ENCODE measurements at places on chromosomes 16 and 17.
A peak's percentile ranks its signal among the peaks of the same experiment; 100 is the strongest.

DNA sequence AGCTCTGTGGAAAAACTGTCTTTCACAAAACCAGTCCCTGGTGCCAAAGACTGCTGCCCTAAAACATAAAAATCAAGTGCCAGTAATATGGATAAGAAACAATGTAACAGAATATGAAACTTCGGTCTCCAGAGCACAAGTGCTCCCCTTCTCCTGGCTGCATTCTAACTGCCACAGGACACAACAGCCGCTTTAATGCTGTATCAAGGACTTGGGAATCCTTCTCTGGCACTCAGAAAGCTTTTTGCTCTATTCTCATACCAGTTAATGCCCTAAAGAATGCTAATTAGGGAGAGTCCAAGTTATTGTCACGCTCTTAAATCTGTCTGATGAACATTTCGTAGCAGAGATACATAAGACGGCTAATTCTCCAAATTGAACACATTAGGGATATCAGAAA is 90.9 kb downstream of the PARN start:
- DNase-seq: no peak

- no peak for DNase-seq
These were observed 2.4 kb upstream of the MTMR4 start for GRCh38 chr17:58516644-58517377.

DNA sequence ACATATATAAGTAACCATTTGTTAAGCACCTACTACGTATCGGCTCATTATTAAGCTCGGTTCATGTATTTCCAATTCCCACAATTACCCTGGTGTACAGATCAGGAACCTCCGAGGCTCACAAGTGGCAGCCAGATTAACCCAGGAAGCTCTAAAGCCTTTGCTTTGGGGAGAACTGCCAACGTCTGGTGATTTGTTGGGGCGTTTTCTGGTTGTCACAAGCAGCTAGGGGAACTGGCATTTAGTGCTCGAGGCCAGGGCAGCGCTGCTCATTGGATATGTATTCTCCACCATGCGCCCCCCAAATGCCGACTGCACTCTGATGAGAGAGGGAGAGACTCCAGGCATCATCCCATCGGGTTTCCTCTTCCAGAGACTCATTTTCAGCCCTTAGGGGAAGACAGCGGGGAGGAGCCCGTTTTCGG is 541 bp downstream of the ZNF18 start:
- DNase-seq: peak; percentile 6

GRCh38 chr17:82835766-82836512 is 3.9 kb downstream of the ZNF750 start:
- no peak for DNase-seq

DNA sequence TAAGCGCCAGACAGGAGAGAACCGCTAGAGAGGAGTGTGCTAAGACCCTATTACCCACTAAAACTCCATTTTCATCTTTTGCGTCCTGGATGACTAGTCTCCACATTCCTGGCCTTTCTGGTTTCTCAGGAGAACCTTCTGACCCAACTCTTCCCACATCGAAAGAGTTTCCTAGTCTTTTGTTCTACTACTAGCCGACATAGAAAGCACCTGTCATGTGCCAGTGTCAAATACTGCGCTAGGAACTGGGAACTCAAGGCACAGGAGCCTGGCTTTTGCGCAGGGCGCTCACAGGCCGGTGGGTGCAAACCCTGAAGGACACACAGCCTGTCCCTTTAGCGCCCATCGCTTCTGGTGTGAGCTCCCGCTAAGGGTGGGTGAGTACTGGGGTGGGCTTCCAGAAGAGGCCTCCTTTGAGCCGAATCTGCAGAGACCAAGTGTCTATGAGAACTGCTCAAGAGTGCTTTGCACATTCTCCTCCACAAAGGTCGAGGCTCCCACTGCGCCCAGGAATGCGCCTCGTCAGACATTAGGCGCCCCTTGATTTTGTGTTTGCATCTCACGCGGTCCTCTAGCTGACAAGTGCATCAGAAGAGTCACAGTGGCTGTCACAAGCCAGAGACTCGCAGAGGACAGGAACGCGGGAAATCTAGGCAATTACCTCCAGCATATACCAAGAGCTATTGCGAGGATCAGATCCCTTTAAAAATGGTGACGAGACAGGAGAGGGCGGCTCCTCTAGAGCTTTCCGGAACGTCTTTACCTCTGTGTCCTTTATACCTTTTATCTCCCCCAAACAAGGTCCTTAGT is 2.0 kb upstream of the PSMB3 start:
- no peak for DNase-seq

- DNase-seq: no peak
These were observed 5.9 kb downstream of the AXIN1 start for GRCh38 chr16:346587-346986.

DNA sequence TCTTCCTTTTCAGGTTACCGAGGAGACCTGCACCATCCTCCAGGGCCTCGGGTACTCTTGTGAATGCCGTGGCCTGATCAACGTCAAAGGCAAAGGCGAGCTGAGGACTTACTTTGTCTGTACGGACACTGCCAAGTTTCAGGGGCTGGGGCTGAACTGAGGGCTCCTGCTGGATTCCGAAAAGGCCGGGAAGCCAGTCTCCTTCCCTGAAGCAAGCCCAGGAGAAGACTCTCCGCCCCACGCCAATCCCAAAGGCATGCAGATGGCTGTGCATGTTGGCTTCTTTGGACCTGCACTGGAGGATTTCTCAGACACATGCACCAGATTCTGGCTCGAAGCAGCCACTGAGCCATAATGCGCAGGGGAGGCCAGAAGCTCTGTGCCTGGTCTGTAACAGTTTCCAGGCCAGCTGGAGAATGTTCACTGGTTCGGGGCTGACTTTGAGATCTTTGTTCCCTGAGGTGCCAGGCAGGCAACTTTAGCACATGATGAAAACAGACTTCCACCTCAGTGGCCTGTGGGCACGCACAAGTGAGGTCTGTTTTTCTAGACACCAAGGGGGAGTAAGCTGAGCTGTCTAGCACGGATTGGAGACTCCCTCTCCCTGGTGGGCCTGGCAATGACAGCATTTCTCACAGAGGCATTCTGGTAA is 49.1 kb downstream of the ADCY7 start:
- DNase-seq: no peak

DNA sequence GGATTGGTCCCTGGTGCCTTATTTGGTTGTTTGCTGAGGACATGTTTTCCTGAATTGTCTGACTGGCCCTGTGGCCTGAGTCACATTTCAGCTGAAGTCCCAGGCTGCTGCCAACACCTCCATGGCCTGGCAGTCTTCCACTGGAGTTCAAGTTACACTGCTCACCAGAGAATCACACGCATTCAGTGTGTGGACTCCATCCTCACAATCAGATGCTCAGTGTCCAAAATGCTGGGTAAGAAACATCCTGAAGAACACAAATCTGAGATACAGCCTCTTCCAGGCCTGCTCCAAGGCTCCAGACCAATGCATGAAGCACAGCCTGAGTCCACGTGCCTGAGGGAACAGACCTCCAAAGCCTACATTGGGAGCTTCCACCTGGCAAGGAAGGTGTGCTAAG is 19.2 kb downstream of the CD300LB start:
- no peak for DNase-seq

- DNase-seq: peak; percentile 25
These were observed 26.3 kb upstream of the OR4D1 start for GRCh38 chr17:58121925-58122324.

GRCh38 chr16:4859900-4860255 is 12.6 kb downstream of the UBN1 start:
- no peak for DNase-seq

GRCh38 chr16:74732707-74733350 is 32.2 kb upstream of the MLKL start:
- DNase-seq: no peak
